Osteocyte (in vitro differentiated cells): ENCODE measurements at places on chromosomes 2 and 18. TPM values are rescaled to one million over a fixed set of nuclear protein-coding genes. Genes with fewer than 3 reads are reported as not detected.

GRCh38 chr2:32360416-32360815 lies 3.6 kb downstream of the BIRC6 start:
- H3K27ac ChIP-seq, result peak overlapping the region; percentile 23
- no peak for DNase-seq

- H3K27me3 ChIP-seq, result no peaks in the 10 kb centered on the region
- peak overlapping the region; percentile 84 for H3K27ac ChIP-seq
- H3K4me1 ChIP-seq, result peaks cover 57% of the 10 kb centered on the region
- peak; percentile 95 for DNase-seq
- peak overlapping the region; percentile 8 for H3K4me3 ChIP-seq
Observed at GRCh38 chr2:45938649-45939511, 287.4 kb downstream of the PRKCE start.

GRCh38 chr2:24521162-24521857 lies 30.3 kb downstream of the NCOA1 start:
- no peak for DNase-seq
- H3K36me3 ChIP-seq, result peaks cover 4% of the 10 kb centered on the region
- H3K27me3 ChIP-seq, result no peaks in the 10 kb centered on the region
- H3K4me3 ChIP-seq, result no peak overlapping the region
- no peaks in the 10 kb centered on the region for H3K4me1 ChIP-seq

GRCh38 chr18:46362533-46362932 lies 258.3 kb downstream of the HAUS1 start:
- H3K4me1 ChIP-seq, result no peaks in the 10 kb centered on the region
- H3K27ac ChIP-seq, result no peak overlapping the region
- H3K36me3 ChIP-seq, result no peaks in the 10 kb centered on the region
- no peak for DNase-seq
- H3K27me3 ChIP-seq, result no peaks in the 10 kb centered on the region

DNA sequence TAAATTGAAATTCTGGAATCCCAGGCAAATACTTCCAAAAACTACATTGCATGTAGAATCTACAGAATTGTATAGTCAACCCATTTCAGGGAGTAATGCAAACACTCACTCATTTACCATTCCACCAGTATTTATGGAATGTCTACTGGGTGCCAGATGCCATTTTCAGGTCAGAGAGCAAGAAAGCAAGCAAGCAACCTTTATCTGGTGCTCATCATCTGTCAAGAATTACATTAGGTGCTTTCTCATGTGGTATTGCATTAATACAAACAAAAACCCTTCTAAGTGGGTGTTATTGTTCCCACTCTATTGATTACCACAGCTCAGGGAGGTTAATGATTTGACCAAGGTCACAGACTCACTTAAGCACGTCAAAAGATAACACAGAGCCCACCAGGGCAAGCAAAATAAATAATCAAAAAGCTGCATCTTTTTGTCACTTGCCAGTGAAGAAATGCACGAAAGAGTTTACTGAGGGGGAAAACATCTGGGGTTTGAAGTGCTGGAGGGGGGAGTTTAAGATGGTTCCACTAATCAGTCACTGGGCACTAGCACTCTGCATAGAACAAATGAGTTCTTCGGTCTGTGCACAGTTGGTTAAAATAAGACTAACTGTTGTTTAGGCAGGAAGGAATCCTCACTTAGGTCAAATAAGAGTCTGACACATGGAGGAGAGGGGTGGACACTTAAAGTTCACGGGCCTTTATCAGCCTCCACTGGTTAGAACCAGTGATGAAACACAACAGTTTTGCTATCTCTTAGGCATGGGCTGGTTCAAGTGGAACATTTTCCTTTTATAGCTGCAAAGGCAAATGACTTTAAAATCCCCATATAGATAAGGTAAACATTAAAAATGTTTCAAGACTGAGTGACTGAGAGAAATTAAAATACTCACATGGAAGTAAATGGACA lies 208.8 kb downstream of the CDH2 start:
- no peak overlapping the region for H3K27ac ChIP-seq
- peaks cover 34% of the 10 kb centered on the region for H3K4me1 ChIP-seq
- no peak overlapping the region for H3K4me3 ChIP-seq

Gene TAF1B
- total RNA-seq, result 23.0 and 25.9 TPM in 2 replicates

Gene PEX13
- 19.6 and 20.3 TPM in 2 replicates for total RNA-seq

Gene ALKAL2
- total RNA-seq, result 50.0 and 52.9 TPM in 2 replicates

Gene CNDP1
- total RNA-seq, result not detected in 2 replicates

- no peak for DNase-seq
- H3K4me3 ChIP-seq, result no peak overlapping the region
- no peaks in the 10 kb centered on the region for H3K27me3 ChIP-seq
- H3K27ac ChIP-seq, result no peak overlapping the region
- H3K36me3 ChIP-seq, result peaks cover 2% of the 10 kb centered on the region
- H3K4me1 ChIP-seq, result peaks cover 41% of the 10 kb centered on the region
Observed at GRCh38 chr2:168461178-168461941, 5.3 kb downstream of the CERS6 start.

Gene CASP10
- 0.35 TPM in 1 of 2 replicates, not detected in the other for total RNA-seq

GRCh38 chr2:238418999-238419546 lies 7.7 kb upstream of the ASB1 start:
- H3K27ac ChIP-seq, result no peak overlapping the region
- peaks cover 42% of the 10 kb centered on the region for H3K4me1 ChIP-seq
- H3K36me3 ChIP-seq, result peaks cover 1% of the 10 kb centered on the region
- no peak for DNase-seq

DNA sequence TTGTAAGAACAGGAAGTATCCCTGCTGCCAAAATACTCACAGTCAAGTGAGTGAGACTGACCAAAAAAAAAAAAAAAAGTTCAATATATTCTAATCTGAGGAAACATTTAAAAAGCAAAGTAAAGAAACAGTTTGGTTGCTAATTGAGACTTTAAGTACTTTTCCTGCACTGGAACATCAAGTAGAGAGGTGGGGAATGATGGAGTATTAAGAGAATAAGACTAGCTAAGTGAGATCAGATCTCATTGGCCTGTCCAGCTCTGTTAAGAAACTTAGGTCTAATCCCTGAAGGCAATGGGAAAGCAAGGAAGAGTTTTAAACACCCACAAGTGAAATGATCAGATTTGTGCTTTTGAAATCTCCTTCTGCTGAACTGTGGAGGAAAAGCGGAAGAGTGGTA lies 27.8 kb upstream of the MAP4K3 start:
- no peak for DNase-seq
- H3K36me3 ChIP-seq, result peaks cover 2% of the 10 kb centered on the region
- H3K27me3 ChIP-seq, result no peaks in the 10 kb centered on the region
- H3K4me1 ChIP-seq, result peaks cover 34% of the 10 kb centered on the region
- no peak overlapping the region for H3K4me3 ChIP-seq
- H3K27ac ChIP-seq, result no peak overlapping the region

- no peaks in the 10 kb centered on the region for H3K4me1 ChIP-seq
- peaks cover 7% of the 10 kb centered on the region for H3K27me3 ChIP-seq
- no peak overlapping the region for H3K27ac ChIP-seq
Observed at GRCh38 chr2:240732911-240733622, 41.4 kb downstream of the AQP12A start.

Gene BCL11A
- 9.7 and 10.7 TPM in 2 replicates for total RNA-seq

DNA sequence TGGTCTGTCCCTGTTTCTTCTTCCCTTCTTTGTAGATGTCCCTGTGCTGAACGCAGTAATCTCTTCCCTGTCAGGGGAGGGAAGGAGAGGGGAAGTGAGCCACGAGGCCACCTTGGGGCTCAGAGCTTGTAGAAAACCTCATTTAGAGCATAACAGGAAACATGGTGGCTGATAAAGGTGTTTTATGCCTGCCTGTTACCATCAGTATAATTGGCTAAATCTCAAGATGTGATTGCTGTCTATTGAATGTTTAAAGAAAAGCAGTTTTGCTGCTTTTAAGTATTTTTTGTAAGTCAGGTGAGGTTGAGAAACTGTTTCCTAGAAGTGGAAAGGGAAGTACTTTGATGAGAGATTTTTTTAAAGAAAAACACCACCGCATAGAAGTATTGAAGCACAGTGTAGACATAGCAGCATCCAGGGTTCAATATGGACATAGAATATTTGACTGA lies 59.7 kb upstream of the PDK1 start:
- no peaks in the 10 kb centered on the region for H3K27me3 ChIP-seq
- no peak overlapping the region for H3K4me3 ChIP-seq
- H3K4me1 ChIP-seq, result no peaks in the 10 kb centered on the region
- no peak overlapping the region for H3K27ac ChIP-seq
- no peaks in the 10 kb centered on the region for H3K36me3 ChIP-seq

DNA sequence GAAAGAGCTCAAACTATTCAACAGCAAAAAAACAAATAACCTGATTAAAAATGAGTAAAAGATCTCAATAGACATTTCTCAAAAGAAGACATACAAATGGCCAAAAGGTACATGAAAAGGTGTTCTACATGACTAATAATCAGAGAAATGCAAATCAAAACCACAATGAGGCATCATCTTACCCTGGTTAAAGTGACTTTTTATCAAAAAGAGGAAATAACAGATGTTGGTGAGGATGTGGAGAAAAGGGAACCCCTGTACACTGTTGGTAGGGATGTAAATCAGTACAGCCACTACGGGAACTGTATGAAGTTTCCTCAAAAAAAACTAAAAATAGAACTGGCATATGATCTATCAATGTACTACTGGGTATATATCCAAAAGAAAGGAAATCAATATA lies 39.8 kb upstream of the TMEM163 start:
- no peak overlapping the region for H3K4me3 ChIP-seq
- no peaks in the 10 kb centered on the region for H3K36me3 ChIP-seq
- H3K27ac ChIP-seq, result no peak overlapping the region
- no peak for DNase-seq
